ENCODE measurements at places on chromosomes 1 and 21.
A peak's percentile ranks its signal among the peaks of the same experiment; 100 is the strongest.

DNA sequence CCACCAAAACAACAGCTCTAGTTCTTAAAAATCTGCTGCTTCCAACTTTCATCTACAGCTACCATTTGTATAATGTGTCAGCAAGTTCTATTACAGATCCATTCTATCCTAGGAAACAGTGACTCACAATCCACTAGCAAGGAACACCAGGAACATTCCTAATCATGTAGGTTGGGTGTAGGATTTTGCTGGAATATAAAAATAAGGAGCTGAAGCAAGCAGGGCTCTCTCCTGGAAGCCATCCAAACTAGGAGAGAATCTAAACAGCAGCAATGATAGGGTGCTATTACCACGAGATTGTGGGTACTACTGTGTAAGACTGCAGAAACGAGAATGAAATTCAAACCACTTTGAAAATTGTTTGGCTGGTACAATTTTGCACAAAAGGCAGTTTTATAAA is 135.0 kb downstream of the PTPN14 start:
- DNase-seq, result no peak

DNA sequence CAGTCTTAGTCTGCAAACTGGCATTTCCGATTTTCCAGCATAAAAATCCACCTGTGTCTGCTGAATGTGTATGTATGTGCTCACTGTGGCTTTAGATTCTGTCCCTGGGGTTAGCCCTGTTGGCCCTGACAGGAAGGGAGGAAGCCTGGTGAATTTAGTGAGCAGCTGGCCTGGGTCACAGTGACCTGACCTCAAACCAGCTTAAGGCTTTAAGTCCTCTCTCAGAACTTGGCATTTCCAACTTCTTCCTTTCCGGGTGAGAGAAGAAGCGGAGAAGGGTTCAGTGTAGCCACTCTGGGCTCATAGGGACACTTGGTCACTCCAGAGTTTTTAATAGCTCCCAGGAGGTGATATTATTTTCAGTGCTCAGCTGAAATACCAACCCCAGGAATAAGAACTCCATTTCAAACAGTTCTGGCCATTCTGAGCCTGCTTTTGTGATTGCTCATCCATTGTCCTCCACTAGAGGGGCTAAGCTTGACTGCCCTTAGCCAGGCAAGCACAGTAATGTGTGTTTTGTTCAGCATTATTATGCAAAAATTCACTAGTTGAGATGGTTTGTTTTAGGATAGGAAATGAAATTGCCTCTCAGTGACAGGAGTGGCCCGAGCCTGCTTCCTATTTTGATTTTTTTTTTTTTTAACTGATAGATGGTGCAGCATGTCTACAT is 2.5 kb upstream of the OLFML3 start:
- DNase-seq, result no peak

GRCh38 chr1:26009796-26010447 is 11.7 kb upstream of the EXTL1 start:
- DNase-seq, result no peak

DNA sequence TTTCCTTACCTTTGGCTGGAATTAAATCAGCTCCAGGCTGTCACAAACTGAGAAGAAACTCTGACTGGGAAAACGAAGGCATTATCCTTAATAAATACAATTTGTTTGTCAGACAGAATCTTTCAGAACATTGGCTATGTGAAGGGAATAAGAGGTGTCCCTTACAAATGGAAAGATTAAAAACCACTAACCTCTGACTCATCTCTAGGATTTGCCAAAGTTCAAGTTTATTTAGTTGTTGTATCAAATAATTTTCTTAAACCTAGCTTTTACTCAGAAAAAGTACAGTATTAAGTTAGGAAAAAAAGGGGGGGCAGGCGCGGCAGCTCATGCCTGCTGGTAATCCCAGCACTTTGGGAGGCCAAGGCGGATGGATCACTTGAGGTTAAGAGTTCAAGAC is 15.7 kb downstream of the SERTAD4 start:
- no peak for DNase-seq

- no peak for DNase-seq
These were observed 36.5 kb downstream of the SYF2 start for GRCh38 chr1:25195835-25196234.

DNA sequence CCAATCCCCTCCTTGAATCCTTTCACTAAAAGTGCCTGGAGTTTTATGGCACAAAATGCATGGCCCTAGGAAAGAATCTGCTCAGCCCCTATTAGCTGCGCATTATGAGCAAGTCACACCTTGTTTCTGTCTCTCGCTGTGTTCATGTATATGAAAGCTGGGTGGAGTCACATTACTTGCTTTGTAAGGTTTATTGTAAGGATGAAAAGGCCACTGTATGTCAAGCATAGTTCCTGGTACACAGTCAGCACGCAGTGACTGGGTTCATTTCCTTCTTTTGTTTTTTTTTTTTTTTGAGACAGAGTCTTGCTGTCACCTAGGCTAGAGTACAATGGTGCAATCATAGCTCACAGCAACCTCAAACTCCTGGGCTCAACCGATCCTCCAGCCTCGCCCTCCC is 6.7 kb upstream of the SLC9A1 start:
- peak; percentile 57 for DNase-seq

- DNase-seq, result no peak
These were observed 12.1 kb downstream of the LGR6 start for GRCh38 chr1:202205523-202206190.

DNA sequence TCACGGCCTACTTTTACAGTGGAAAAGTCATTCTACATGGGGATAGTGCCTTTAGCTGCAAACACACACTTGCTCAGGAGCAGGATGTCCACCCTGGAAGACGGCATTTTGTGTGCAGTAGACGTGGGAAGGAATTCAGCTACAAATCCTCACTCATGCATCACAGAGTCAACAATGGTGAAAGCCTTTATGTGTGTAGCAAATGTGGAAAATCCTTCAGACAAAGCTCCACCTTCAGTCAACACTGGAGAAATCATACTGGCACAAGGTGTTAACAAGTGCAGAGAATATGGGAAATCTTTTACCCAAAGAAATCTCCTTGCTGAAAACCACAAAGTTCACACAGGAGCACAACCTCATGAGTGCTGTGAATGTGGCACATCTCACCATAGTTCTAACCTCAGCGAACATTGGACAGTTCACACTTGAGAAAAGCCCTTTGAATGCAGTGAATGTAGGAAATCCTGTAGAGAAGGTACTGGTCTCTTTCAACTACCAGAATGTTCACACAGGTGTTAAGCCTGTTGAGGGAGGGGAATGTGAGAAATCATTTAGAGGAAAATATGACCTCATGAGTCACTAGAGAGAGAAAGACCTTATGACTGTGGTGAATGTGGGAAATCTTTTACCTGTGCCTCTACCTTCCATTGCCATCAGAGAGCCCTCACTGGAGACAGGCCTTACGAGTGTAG is 101.8 kb downstream of the PTGS2 start:
- DNase-seq, result no peak

DNA sequence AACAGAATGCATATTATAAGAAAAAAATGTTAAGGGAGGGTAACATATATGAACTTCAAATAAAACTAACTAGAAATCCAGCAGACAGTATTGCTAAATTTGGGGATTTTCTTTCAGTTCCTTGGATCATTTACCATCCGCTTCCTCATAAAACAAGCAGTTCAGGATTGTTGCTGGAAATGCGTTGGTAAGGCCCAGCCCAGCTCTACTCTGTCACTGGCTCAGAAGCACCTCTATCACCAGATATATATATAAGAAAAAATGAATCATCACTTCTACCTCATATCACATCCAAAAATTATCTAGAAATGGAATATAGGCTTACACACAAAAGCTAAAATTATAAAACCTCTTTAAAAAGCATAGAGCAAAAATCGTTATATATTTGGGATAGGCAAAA is 28.2 kb upstream of the COG2 start:
- no peak for DNase-seq

All from GM13977 (cell line).